ENCODE measurements at places on chromosomes 7 and 10. TPM values are rescaled to one million over a fixed set of nuclear protein-coding genes. Genes with fewer than 3 reads are reported as not detected.

The RADIL gene
- total RNA-seq = 1.7 TPM

The TET1 gene
- total RNA-seq = 0.39 TPM

The NODAL gene
- total RNA-seq = not detected

The ANKRD61 gene
- under 0.01 TPM for total RNA-seq

The STYXL1 gene
- 24.4 TPM for total RNA-seq

The BTBD16 gene
- not detected for total RNA-seq

The CYTH3 gene
- 17.3 TPM for total RNA-seq

The TMED4 gene
- total RNA-seq = 66.4 TPM

The PANK1 gene
- 3.7 TPM for total RNA-seq

The ANTXRL gene
- total RNA-seq = not detected

The LMTK2 gene
- total RNA-seq = 8.6 TPM

The CUBN gene
- 6.7 TPM for total RNA-seq

The NUDCD3 gene
- total RNA-seq = 72.4 TPM

The INSYN2A gene
- not detected for total RNA-seq

The SLC26A5 gene
- total RNA-seq = 0.64 TPM

The ZNF316 gene
- 16.7 TPM for total RNA-seq

The ZC3HAV1L gene
- 14.2 TPM for total RNA-seq

The TAF6 gene
- total RNA-seq = 21.6 TPM

The TPK1 gene
- 16.4 TPM for total RNA-seq

The CUZD1 gene
- 0.26 TPM for total RNA-seq

The OR6B1 gene
- not detected for total RNA-seq

The TECTB gene
- not detected for total RNA-seq

The FKBP6 gene
- total RNA-seq = not detected

The MIOS gene
- 17.8 TPM for total RNA-seq

The NYAP1 gene
- 2.1 TPM for total RNA-seq

The AGAP4 gene
- 1.8 TPM for total RNA-seq
